CD4-positive, alpha-beta T cell treated with Interleukin-17A for 1 hour (primary cell): ENCODE measurements at places on chromosomes 7 and 10.

- DNase-seq, result no peak
Observed at GRCh38 chr10:98096731-98097130, 37.7 kb upstream of the R3HCC1L start.

- DNase-seq, result no peak
Observed at GRCh38 chr7:151063212-151063561, 3.8 kb downstream of the SLC4A2 start.

GRCh38 chr10:100744136-100744986 lies 1.0 kb upstream of the PAX2 start:
- DNase-seq, result no peak

GRCh38 chr10:48535416-48536155 lies 69.3 kb downstream of the ARHGAP22 start:
- DNase-seq, result no peak

DNA sequence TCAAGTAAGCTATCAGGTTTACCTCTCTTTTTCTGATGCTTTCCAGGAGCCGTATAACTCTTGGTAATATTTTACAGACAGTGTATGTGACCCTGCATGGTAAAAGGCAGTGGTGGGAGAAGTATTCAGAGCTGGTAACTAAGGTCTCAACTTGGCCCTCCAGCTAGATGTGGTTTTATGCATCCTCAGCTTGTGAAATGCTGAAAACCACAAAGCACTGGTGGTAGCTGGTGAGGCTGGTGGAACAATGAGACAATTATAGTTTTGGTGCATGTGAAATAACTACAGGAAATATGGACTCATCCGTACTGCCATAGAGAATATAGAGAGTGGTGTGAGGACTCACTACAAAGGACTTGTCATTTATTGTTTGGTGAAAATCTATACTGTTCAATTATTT lies 383.0 kb upstream of the PCDH15 start:
- no peak for DNase-seq

GRCh38 chr7:47371317-47371716 lies 210.6 kb downstream of the TNS3 start:
- DNase-seq, result no peak

DNA sequence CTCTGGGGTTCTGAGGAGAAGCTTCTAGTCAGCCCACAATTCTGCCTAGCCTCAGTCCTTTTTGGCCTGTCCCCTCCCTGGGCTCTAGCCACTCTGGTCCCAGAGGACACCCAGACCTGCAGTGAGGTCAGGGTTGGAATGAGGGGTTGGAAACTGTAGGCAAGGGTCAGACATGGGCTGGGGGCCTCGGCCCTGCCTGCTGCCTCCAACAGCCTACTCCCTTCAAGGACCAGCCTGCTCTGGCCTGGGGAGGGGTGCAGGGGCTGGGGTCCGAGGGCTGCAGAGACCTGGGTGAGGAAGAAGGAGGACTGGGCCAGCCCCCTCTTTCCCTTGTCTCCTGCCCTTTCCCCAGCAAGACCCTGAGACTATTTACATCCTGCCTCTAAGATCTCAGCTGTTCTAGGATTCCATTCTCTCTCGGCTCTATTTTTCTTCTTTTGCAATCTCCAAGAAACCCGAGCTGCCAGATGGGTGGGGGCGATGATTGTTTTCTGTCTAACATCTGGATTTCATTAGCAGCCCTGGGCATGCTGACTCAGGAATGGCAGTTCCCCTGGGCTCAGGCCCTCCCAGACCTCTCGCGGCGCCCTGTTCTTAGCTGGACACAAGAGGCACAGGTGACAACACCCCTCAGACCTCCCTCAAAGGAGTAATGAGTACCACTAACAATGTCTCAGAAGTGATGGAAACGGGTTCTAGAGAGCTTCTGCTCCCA lies 23.1 kb downstream of the ZCCHC24 start:
- no peak for DNase-seq

- DNase-seq, result peak; percentile 50
Observed at GRCh38 chr7:128322040-128322643, 21.6 kb downstream of the RBM28 start.

DNA sequence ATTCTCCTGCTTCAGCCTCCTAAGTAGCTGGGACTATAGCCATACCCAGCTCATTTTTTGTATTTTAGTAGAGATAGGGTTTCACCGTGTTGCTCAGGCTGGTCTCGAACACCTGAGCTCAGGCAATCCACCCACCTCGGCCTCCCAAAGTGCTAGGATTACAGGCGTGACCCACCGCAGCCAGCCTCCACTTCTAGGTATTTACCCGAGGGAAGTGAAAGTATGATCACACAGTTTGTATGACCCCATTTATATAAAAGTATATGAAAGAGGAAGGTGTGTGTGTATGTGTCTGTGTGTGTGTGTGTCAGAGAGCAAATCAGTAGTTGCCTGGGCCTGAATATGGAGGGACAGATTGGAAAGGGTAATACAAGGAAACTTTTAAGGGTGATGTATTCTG lies 2.0 kb upstream of the PURB start:
- peak; percentile 39 for DNase-seq

DNA sequence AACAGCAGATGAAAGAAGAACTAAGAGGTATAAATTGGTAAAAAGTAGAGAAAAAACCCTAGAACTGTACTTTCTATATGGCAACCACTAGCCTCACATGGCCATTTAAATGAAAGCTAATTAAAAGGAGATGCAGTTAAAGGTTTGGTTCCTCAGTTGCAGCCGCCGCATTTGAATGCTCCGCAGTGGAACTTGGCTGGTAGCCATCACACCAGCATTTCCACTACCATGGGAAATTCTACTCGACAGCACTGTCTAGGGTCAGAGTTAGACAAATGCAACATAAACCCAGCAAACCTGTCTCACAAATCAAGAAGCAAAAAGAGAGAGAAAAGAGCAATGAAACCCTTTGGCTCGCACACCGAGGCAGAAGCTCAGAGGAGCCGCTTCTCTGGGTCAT lies 29.7 kb downstream of the VIPR2 start:
- no peak for DNase-seq

DNA sequence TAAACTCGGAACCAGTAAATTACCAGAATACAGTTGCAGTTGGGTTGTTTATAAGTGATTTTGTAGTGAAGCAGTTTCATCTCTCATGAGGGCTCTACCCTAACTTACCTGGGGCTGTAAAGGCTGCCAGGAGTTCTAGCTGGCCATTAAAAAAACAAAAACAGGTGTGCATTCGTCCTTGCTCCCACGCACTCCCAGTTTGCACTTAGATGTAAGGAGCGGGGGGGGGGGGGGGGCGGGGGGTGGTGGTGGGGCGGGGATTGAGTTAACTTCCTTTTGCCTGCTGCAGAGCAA lies 2.3 kb upstream of the PFKFB3 start:
- DNase-seq, result no peak

- DNase-seq, result no peak
Observed at GRCh38 chr10:60425392-60426110, 35.9 kb upstream of the ANK3 start.

- DNase-seq, result no peak
Observed at GRCh38 chr10:33215154-33215553, 119.3 kb downstream of the NRP1 start.

GRCh38 chr10:133401981-133402725 lies 8.2 kb downstream of the MTG1 start:
- no peak for DNase-seq

- no peak for DNase-seq
Observed at GRCh38 chr10:33274096-33274785, 60.2 kb downstream of the NRP1 start.

GRCh38 chr10:102322914-102323313 lies 72.6 kb upstream of the NFKB2 start:
- peak; percentile 53 for DNase-seq

- DNase-seq, result no peak
Observed at GRCh38 chr7:41970941-41971340, 266.1 kb downstream of the GLI3 start.

GRCh38 chr10:110681023-110681681 lies 37.0 kb downstream of the RBM20 start:
- DNase-seq, result peak; percentile 9

DNA sequence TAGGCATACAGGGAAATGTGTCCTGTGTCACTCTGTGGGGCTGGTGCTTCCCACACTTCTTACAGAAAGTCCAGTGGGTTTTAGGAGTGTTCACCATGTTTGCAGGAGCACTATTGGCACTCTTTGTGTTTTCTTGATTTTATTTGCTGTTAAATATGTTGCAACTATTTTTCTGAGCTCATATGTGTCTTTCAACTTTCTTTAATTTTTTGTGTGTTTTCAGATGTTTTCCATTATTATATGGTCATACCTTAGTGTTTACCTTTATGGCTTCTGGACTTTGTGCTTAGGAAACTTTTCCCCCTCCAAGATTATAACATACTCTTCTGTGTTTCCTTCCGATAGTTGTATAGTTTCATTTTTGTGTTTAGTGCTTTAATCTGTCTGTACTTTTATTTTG lies 20.8 kb upstream of the NUDCD3 start:
- DNase-seq, result no peak

DNA sequence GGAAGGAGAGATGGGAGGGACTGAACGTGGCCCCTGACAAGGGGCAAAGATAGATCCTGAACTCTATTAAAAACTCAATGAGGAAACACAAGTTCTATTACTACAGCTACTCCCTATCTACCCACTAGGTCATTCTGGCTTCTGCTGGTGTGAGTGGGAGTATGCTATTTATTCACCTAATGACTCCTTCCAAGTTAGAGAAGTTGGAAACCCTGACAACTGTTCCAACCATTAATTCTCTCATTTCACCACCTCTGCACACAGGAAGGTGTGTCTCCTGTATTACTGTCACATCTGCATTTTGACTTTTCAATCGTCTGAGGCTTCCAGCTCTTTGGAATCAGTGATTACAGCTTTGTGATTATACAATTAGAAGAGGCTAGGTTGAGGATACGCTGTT lies 169.4 kb upstream of the ADO start:
- no peak for DNase-seq

DNA sequence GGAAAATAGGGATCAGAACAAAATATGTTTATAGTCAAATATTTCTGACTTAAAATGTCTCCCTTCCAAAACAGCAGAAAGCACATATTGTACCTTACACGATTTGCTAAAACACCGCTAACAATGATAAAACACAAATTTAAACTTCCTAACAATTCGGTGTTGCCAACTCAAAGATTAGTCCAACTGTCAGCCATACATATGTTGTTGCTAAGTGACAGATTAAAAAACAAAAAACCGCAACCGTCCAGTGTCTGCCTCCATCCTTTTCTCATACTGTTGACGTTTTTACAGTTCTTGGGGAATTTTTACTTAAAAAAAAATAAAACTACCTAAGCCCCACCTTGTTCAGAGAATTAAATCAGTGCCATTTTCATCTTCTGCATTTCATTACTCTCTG lies 118.0 kb downstream of the RAB11FIP2 start:
- DNase-seq, result no peak

GRCh38 chr7:115038158-115038557 lies 116.3 kb downstream of the MDFIC start:
- no peak for DNase-seq

- no peak for DNase-seq
Observed at GRCh38 chr7:101258243-101258731, 13.4 kb upstream of the FIS1 start.

GRCh38 chr7:17315974-17316373 lies 17.5 kb downstream of the AHR start:
- DNase-seq, result no peak

- no peak for DNase-seq
Observed at GRCh38 chr10:129405389-129405788, 61.7 kb upstream of the MGMT start.

DNA sequence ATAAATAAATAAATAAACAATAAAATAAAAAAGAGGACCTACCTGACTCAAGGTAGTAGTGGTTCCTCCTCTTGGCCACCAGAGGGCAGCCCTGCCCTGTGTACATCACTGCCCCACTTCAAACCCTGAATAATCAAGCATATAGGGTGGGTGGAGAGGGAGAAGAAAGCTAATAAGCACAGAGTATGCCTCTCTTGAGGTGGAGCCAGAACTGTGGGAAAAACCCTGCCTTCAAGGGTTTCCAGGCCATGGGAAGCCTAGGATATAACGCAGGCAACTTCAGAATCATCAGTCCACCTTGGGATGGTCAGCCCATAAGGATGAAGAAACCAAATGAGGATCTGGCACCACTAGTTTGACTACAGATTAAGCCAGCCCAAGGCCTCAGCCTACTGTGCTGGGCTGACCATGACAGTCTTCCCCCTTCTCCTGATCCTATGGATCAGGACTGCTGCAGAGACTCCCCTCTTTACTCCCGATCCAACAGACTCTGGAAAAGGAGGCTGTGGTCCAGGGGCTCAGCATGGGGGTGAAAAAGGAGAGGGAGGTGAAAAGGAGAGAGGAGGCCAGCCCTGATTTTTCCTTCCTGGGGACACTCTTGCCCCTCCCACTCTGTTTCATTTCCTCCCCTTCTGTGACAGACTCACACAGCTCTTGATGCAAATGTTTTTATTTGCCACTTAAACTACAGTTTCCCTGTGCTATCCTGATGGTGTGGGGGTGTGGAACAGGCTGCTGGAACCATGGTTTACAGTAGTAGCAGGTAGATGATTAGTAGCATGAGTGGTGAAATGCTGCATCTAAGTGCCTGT lies 10.1 kb downstream of the AVPI1 start:
- peak; percentile 65 for DNase-seq

DNA sequence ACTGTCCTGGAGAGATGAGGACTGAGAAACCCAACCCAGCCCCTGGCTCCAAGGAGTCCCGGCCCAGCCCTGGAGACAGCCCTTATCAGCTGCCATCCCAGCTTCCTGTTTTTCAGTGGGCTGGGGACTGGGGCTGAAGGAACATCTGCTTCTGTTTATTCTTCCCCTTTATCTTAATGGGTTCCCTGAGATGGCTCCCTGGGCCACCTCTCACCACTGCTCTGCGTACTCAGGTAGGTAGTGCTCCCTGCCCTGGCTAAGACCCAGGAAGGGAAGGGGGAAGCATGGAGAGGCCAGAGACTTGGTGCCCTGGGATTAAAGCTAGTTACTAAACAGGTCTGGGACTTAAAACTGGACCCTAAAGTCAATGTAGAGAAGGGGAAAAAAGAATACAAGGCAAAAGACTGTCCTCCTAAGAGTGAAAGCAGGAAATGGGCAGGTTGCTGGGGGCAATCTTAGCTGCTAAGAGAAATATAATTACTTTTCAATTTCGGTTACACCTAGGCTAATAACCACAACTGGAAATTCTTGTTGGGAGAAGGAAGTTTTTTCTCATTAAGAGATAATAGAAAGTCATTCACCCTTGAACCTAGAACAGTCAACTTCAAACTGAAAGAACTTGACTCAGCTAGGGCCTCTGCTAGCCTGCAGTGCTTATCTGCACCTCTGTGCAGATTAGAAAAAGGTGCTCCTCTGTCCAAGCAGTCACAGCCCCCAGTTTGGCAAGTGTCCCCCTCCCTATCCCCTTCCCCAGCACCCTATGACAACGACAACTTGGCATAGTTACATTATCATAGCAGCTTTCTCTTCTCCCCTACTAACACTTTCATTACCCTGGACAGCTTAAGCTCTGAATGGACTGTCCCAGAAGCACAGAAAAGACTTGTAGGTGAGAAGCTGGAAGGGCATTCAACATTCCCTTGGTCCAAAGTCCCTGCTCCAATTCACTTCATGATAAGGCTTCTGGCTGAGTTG lies 65.6 kb upstream of the KDM7A start:
- no peak for DNase-seq

DNA sequence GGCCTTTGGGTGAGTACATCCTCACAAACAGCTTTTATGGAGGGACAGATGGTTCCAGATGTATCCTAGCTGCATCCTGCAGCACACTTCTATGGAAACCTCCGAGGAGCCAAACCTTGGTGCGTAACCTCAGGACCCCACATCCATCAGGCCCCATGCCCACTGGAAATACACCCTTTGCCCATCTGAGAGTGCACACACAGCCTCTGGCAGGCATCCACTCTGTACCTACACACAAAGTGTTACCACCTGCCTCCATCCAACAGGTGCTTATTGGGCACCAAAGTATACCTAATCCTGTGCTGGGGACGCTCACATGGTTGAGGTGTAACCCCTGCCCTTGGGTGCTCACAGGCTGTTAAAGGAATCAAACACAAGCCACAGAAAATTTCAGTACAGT lies 117.9 kb downstream of the ADCY1 start:
- no peak for DNase-seq
